NCI-H774 (cell line): ENCODE measurements at places on chromosomes 4 and X.
A peak's percentile ranks its signal among the peaks of the same experiment; 100 is the strongest.

GRCh38 chrX:125620715-125621587, 301.3 kb downstream of the TEX13C start:
- no peak for DNase-seq

DNA sequence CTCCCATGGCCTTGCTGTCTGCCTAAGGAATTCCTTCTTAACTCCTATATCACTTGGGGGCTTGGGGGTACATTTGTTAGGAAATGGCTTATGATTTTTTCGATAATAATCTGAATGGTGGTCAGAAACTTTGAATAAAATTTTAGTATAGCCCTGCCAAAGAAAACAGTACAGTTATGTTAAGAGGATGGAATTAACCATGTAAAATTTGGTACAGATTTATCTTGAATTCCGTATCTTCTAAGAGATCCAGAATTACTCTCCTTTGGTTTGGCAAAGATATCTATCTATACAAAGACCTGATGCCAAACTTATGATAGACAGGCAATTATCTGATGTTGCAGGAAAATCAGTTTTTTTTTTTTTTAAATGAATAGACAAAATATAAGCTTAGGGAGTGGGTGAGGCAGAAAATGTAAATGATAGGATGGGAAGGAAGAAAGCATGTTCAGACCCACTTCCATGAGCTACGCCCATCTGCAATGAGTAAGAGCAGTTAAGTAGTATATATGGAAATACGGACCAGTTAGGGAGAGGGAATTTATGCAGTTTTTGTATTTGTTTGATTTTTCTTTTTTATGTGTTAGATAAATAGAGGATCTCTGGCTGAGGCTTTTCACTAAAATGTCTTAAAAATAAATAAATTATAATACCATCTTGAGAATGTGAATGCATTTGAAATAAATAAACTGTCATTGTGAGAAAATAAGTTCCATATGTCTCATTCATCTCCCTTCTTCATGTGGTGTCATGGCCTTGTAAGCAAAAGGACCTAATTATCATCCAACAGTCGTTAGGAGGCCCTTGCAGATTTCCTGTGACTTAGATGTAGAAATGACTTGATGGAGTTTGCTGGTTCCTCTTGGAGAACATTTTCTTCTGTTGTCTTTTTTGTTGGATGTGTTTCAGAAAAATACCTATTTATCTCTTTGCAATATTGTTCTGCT, 389.6 kb downstream of the ARHGAP24 start:
- DNase-seq, result no peak

DNA sequence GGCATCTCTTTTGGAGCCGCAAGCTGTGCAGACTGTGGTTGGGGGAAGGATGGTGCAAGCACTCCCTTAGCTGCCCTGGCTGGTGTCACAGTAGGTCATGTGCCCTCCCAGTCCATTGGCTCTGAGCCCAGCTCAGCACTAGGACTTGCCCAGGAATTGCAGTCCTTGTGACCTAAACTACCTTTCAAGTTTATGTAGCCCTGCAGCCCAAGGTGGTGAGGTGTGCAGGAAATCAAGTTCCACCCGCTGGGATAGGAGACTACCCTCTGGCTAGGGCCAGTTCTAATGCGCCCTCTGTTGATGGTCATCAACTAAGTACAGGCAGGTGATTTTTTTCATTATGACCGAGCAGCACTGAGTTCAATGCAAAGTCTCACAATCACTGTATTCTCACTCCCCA, 335.2 kb downstream of the UBE2NL start:
- no peak for DNase-seq

DNA sequence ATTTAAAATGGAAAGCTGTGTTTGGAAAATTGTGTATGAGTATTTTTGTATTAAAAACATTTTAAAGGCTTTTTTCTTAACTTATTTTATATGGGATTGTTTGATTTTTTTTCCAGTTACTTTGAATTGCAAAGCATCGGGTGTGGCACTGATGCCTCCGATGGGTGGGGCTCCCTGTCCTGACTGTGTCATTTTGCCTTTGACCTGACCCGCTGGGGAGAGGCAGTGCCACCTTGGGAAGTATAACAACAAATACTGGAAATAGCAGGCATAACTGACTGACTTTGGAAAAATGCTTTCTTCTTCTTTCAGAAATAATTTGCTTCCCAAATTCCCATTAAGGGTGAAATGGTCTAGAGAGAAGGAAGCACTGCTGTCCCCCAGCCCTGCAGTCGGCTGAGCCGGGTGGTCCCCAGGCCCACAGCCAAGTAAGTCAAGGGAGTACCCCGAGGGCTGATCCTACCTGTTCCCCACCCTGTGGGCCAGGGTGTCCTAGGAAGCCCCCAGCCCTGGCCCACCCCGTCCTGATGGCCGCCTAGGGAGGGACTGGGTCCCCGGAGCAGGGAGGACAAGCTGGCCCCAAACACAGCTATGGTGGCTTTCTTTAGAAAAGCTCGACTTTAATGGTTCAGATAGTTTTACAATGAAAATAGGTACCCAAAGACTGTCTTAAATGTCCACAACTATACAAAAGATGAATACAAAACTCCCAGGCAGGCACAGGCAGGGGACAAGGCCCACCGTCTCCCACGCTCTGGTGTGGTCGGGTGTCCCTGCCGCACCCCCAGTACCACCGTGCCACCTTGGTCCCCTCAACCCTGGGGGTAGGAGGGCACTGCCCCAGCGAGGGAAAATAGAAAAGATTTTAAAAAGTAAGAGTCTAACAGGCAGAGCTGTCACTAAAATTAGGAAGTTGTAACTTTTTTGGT, 26.4 kb downstream of the NELFA start:
- DNase-seq, result no peak

DNA sequence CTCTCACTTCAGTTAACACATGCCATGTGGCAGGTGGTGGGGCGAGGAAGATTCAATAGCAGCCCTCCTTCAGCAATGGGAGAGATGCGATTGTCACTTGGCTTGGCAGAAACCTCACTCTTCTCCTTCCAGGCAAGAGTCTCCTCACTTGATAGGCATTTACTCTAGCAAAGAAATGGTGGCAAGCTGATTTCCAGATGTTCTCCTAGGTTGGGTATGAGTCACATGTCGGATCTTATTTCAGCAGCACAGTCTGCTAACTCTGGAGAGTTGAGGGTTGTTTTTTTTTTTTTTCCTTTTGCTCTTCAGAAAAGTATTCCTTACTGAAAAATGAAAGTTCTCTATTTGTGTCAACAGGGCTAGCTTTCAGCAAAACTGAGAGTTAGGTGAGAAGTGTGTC, 119.5 kb upstream of the CHRDL1 start:
- no peak for DNase-seq

DNA sequence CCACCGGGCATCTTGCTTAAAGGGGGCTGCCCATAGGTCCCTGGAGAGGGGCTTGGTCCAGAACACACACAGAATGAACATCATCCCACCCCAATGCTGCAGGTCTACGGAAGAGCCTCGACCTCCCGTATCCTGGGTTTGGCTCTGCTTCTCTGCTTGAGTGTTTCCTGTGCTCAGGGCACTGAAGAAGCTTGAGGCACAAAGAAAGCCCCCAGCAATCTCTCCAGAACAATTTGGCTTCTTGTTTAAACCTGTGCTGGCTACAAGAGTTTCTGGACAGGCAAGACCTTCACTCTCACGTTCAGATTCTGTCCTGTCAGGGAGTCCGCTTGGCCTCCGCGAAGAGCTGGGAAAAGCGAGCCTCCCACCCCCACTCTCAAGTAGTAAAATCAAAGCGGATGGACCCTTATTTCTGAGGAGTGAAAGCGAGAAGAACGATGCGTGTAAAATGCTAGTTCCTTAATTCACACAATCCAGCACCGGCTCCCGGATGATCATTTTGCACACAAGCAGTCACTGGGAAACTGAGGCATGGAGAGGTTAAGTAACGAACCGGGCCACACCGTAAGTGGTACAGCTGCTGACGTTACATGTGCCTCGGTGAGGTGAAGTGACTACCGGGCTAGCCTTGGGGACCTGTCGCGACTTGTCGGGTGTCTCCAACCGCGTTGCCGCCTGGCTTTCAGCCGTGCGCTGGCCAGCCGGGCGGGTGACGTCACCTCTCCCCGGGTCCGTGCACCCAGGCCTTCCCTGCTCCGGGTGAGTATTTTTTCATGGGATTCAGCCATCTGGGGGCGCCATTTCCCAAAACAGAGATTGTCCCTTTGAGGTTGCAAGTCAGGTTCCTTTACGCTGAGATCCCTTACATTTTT, 3.1 kb upstream of the SFRP2 start:
- no peak for DNase-seq

- no peak for DNase-seq
These were observed 1.2 kb upstream of the PLAC8 start for GRCh38 chr4:83115656-83116285.

DNA sequence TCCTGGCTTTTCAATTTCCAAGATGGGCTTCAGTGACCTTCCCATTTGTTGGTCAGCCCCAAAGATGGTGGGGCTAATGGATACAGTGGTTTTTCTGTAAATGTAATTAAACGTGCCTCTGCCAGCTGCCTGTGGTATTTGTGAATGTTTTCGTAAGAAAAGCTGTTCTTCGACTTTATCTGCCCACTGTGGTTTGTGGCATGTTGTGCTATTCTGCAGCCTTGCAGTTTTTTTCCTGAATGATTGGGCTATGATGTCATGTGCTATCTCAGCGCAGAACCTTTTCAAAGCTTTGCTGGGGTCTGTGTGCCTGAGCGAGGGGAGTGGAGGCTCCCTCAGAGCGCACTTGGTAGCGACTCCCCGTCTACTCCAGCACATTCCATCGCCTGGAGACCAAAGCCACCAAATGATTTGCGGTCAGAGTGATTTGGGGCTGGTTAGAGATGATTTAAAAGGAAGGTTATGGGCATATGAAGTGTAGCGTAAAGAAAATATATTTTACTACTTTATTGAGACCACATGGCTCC, 137.5 kb downstream of the PALLD start:
- DNase-seq, result no peak

- DNase-seq, result no peak
These were observed 18.0 kb downstream of the TBC1D9 start for GRCh38 chr4:140738139-140738538.

DNA sequence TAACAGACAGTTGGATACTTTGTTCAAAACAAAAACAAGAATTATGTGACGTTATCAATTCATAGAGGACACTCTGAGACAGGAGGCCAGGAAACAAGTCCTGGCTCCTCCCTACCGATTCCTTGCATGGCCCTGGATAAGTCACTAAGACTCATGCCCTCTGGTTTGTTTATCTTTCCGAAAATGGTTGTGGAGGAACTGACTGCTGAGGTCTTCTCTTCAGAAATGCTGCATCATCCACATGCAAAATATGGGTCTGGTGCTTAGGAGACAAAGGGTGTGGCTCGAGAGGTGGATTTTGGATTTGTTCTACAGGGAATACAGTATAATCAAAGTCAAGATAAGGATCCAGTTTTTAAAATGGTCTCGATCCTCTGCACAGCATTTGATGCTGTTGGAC, 130.9 kb downstream of the RELL1 start:
- no peak for DNase-seq

- no peak for DNase-seq
These were observed 1.0 kb downstream of the AGA start for GRCh38 chr4:177441061-177441802.

- DNase-seq, result no peak
These were observed 127.7 kb downstream of the RASL11B start for GRCh38 chr4:52989865-52990264.

DNA sequence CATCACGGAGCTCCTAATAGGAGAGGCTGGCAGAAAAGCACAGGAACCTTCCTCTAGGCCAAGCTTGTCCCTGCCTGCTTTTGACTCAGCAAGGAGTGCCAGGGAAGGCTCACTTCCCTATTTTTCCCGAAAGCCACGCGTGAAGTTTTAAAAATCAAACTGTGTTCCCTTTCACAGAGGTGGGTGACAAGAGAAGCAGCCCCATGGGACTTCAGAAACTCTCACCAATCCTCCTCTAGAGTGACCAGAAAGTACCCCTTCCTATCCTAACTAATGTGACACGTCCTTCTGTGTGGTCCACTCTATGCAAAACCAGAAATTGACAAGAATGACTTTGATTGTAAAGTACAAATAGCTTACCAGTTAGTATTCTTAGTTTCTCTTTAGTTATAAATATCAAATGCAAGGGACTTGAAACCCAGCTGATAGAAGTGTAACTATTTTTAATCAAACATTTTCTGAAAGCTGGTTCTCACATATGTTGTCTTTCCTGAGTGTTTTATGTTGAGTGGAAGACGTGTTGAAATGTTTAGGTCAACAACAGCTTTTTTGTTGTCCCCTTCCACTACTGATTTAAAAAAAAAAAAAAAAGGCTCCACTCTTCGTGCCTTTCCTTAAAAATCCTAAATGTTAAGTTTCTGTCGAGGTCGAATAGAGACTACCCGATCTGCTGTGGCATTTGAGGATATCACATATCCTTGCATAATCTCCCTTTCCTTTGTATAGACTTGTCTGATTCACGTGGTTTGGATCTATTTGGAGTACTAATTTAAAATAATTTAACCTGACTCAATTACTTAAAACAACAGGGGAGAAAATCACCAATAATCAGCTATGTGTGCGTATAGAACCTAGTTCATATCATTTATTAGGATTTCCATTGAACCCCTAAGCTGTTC, 42.1 kb downstream of the NFKB1 start:
- no peak for DNase-seq

- peak; percentile 52 for DNase-seq
These were observed 20.0 kb downstream of the CFAP97 start for GRCh38 chr4:185183622-185184281.

GRCh38 chr4:54566608-54567007, 91.1 kb upstream of the KIT start:
- DNase-seq, result peak; percentile 45

GRCh38 chrX:150408561-150408960, 45.4 kb downstream of the MAMLD1 start:
- no peak for DNase-seq

- no peak for DNase-seq
These were observed 325.7 kb upstream of the GIMD1 start for GRCh38 chr4:106694232-106694631.

- DNase-seq, result no peak
These were observed 47.1 kb downstream of the FAM193A start for GRCh38 chr4:2583517-2583916.

- DNase-seq, result no peak
These were observed 555.7 kb downstream of the PCDH7 start for GRCh38 chr4:31275906-31276305.

- no peak for DNase-seq
These were observed 9.6 kb downstream of the RHOH start for GRCh38 chr4:40206426-40206825.

DNA sequence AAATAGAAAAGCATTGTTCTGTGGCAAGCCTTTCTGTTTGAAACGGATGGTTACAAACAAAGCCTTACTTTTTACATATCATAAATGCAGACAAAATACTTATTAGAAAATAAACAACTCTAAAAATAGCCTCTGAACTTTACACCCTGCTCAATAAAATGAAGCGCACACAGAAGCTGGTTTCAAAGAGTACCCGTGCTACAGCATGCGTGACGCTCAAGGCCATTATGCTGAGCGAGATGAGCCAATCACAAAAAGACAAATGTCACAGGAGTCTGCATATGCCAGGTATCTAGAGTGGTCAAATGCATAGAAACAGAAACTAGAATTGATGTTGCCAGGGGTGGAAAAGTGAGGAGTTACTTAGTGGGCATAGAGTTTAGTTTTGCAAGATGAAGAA, 326.5 kb upstream of the GATB start:
- DNase-seq, result no peak

- peak; percentile 27 for DNase-seq
These were observed 932 bp downstream of the GRIA2 start for GRCh38 chr4:157221426-157221894.
